ENCODE measurements at places on chromosomes 3 and 15.

- no peak for DNase-seq
These were observed 140.3 kb downstream of the ADAMTSL3 start for GRCh38 chr15:83794209-83794608.

DNA sequence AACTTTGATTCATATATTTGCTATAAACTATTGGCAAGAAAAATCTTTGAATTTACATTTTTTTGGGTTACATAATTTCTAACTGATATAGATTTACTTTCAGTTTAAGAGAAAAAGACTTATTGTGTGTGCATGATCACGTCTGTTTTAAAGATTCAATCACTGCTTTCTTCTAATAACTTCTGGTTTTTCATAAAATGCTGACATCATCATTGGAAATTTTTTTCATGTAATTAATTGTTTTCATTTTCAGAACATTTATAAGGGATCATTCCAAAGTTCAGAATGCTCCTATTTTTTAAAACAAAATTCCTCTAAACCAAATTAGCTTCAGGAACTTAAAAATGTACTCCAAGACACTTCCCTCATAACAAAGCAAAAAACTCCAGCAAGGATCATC lies 500.7 kb upstream of the GBE1 start:
- DNase-seq, result no peak

DNA sequence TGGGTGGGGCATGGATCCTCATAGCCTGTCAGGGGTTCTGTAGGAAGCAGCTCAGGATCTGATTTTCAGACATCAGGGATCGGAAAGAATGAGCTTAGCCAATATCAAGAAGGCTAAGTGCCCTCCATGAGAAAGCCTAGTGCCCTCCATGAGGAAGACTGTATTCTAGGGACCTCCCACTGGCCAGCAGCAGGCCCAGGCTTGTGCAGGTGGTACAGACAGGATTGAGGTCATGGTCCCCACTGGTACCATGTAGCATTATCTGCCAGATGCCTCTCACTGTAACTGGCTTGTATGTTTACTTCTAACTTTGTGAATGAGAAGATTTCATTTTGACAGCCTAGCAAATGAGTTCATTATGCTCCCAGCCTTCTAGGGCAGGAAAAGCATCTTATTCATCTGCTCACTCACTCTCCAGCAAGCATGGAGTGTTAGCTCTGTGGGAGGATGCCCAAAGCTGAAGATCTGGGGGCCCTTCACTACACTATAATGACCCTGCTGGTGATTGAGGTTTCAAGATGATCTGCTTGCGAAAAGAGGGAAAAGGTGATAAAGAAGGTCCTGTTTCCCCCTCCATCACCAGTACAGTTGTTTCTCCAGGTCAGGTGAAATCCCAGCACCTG lies 7.5 kb downstream of the EPHB1 start:
- no peak for DNase-seq

GRCh38 chr3:140756240-140757016 lies 78.6 kb downstream of the TRIM42 start:
- no peak for DNase-seq

GRCh38 chr3:119891944-119892721 lies 110.2 kb downstream of the NR1I2 start:
- DNase-seq, result peak; percentile 80

DNA sequence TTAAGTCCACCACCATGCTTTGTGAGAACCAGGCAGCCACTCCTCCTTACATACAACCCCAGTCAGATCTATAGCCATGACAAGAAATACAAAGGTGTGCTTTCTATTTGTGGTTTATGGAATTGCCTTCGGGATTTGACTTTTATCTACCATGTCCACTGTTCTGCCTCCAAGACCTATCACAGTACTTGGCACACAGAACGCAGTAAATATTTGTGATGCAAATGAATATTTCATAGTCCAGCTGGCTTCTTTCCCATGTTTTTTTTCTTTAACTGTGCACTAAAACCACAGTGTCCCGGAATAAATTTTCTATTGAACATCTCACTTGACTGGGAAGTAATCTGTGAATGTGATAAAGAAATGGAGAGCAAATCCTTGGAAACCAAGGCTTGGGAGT lies 314.7 kb downstream of the RORA start:
- peak; percentile 26 for DNase-seq

DNA sequence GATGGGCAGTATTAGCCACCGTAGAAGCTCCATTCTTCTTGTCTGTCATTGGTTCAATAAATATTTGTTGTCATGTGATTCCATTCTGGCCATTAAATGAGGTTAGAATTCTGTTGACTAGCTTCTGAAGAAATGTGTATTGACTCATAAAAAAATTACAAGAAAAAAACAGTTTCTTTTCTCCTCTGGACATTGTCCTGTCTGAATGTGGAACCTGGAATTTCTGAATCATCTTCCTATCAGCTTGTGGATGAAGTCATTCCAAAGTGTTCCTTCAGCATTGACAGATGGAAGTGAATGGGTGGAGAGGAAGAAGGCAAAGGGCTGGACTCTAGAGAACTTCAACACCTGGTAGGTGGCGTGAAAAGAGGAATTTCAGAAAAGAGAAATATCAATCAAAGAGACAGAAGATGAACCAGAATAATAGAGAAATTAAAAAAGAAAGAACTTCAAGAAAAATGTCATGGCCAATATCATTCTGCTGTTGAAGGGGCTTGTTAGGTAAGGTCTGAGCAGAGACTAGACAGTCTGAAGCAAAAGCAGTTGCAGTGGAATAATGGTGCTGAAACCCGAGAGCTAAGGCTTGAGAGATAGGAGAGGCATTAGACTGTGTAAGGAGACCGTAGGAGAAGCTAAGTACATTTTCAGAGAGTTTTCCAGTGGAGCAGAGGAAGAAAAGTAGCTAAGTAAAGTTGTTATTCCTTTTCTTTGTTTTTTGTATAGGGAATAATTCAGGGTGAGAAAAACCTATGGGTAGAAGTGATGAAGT lies 806.6 kb downstream of the SQOR start:
- peak; percentile 45 for DNase-seq

- DNase-seq, result no peak
These were observed 40.3 kb downstream of the HGD start for GRCh38 chr3:120641696-120642246.
